ENCODE measurements at places on chromosomes 5 and 9.

GRCh38 chr9:26131886-26132285 is 453.6 kb upstream of the TUSC1 start:
- no peak for DNase-seq

DNA sequence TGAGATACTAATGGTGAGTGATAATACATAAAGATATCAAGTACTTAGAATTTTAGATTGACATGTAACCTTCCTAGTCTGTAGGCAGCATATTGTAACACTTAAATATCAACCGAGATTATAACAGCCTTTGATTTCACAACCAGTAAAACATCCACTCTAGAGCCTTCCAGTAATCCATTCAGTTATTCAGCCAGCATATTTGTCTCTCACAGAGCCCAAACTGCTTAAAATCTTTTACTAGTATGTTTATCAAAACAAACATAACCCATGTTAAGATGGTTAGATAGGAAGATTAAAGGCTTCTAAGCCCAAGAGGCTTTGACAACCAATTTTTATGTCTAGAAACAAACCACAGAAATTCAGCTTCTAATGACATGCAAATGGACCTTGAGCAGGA is 177.9 kb upstream of the FST start:
- DNase-seq: no peak

- no peak for DNase-seq
Measured at GRCh38 chr9:36987891-36988290, 46.2 kb downstream of the PAX5 start.

DNA sequence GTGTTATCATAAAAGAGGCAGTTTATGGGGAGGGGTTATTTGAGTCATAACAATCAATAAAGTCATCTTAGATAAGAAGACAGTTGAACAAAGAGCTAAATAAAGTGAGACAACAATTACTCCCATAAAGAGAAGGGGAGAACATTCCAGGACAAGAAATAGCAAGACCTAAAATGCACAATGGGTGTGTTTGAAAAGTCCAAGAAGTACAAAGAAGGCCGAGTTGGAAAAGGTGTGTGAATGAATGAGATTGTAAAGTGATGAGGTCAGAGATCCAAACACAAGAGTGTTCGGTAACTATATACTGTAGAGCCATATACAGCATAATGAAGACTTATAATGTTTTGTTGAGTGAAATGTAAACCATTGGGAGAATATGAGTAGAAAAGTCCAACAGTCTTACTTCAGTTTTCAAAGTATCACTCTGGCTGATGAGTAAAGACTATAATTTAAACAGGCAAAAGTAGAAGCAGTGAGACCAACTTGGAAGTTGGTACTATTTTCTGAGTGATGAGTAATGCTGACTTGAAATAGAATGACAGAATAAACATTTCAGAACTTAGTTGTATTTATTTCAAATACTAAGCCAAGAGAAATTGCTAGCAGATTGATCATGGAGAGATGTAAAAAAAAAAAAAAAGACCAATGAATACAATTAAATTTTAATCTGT is 868.7 kb upstream of the CDH9 start:
- no peak for DNase-seq

GRCh38 chr9:122366074-122366660 is 4.7 kb upstream of the PTGS1 start:
- no peak for DNase-seq

Data from activated CD4-positive, alpha-beta T cell treated with anti-CD3 and anti-CD28 coated beads, Interleukin-2, amount 50 U/mL, for 48 hours (primary cell).